Activated naive CD4-positive, alpha-beta T cell treated with anti-CD3 and anti-CD28 coated beads for 36 hours (primary cell): ENCODE measurements at places on chromosomes 1 and 21. TPM values are rescaled to one million over a fixed set of nuclear protein-coding genes. Genes with fewer than 3 reads are reported as not detected.

KPNA6 gene
- total RNA-seq, result 74.5 TPM

C1orf87 gene
- total RNA-seq, result not detected

YIPF1 gene
- 22.2 TPM for total RNA-seq

DNAJC6 gene
- total RNA-seq, result 2.0 TPM

COL9A2 gene
- 6.8 TPM for total RNA-seq

- no peaks in the 10 kb centered on the region for H3K4me1 ChIP-seq
- no peaks in the 10 kb centered on the region for H3K36me3 ChIP-seq
- no peak overlapping the region for H3K27ac ChIP-seq
- H3K4me3 ChIP-seq, result no peak overlapping the region
- H3K27me3 ChIP-seq, result no peaks in the 10 kb centered on the region
Measured at GRCh38 chr1:78902641-78903040, 103.9 kb downstream of the ADGRL4 start.

DNA sequence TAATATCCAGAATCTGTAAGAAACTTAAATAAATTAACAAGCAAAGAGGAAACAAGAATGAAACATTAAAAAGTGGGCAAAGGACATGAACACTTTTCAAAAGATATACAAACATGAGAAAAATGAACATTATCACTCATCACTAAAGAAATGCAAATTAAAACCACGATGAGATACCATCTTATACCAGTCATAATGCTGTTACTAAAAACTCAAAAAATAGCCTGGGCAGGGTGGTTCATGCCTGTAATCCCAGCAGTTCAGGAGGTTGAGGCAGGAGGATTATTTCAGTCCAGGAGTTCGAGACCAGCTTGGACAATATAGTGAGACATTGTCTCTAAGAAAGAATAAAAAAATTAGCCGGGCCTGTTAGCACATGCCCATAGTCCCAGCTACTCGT lies 6.1 kb downstream of the ZNF124 start:
- H3K4me3 ChIP-seq, result no peak overlapping the region
- H3K27ac ChIP-seq, result no peak overlapping the region
- H3K36me3 ChIP-seq, result peaks cover 74% of the 10 kb centered on the region
- H3K4me1 ChIP-seq, result peaks cover 34% of the 10 kb centered on the region

DNA sequence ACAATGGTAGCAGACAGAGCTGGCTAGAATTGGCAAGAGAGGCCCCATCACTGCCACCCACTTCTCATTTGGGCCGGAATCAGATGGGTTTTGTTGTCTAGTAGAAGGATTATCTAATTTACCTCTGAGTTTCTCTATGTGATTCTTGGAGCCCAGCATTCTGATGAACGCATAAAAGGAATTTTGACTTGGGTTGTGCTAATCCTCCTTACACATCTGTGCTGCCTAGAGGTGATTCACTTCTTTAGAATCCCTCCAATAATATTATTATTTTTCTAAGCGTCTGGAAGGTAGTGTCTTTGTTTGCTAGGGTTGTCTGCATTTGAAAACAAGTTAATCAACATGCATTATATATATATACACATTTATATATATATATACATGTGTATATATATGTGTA lies 118.1 kb downstream of the RUNX1 start:
- no peak overlapping the region for H3K4me3 ChIP-seq
- peaks cover 2% of the 10 kb centered on the region for H3K36me3 ChIP-seq

- H3K27ac ChIP-seq, result no peak overlapping the region
- H3K4me1 ChIP-seq, result no peaks in the 10 kb centered on the region
- DNase-seq, result no peak
- H3K27me3 ChIP-seq, result no peaks in the 10 kb centered on the region
- no peak overlapping the region for H3K4me3 ChIP-seq
- no peaks in the 10 kb centered on the region for H3K36me3 ChIP-seq
Measured at GRCh38 chr1:192861860-192862259, 53.0 kb downstream of the RGS2 start.
